ENCODE measurements at places on chromosomes 13 and 19.

GRCh38 chr13:109787135-109787954 lies 962 bp upstream of the IRS2 start:
- peak; percentile 57 for DNase-seq

GRCh38 chr19:37929355-37929923 lies 22.4 kb downstream of the SIPA1L3 start:
- peak; percentile 14 for DNase-seq

DNA sequence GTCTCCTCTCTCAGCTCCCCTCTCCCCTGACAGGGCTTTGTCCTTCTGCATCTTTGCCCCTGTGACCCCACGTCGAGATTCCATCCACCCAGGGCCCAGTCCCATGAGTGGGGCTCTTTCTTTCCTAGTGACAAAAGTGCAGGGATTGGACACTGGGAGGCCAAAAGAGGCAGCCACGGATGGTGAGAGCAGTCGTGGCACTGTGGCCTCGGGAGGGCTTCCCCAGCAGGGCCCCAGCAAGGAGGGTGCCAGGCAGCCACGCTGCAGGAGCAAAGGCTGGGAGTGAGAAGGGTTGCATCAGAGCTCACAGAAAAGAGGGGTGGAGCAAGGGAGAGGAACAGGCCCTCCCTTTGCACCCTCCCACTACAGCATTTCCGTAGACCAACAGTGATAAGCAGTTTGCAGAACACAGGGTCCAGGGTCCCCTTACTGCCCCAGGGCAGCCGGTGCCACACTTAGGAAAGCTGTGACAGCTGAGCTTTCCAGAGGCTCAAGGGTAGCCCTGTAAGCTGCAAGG lies 4.9 kb downstream of the ZSCAN1 start:
- DNase-seq, result no peak

GRCh38 chr13:95703576-95703975 lies 26.6 kb downstream of the DNAJC3 start:
- DNase-seq, result no peak

DNA sequence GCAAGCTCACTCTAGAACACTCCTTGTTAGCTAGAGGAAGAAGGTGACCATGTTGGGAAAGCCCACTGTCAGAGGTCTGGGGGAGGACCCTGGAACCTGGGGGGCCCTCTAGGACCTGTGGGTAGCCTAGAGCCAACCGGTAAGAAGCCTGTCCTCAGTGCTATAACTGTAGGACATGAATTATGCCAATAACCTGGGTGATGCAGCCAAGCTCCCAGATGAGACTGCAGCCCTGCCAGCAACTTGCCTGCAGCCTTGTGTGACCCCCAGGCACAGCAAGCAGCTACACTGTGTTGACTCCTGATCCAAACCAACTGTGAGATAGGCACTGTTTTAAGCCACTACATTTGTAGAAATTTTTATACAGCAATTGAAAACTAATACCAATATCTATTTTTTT lies 122.3 kb downstream of the MIPEP start:
- DNase-seq, result no peak

GRCh38 chr13:27423333-27423732 lies 1.1 kb upstream of the GTF3A start:
- peak; percentile 35 for DNase-seq

GRCh38 chr19:35738887-35739229 lies 3.4 kb downstream of the IGFLR1 start:
- no peak for DNase-seq

DNA sequence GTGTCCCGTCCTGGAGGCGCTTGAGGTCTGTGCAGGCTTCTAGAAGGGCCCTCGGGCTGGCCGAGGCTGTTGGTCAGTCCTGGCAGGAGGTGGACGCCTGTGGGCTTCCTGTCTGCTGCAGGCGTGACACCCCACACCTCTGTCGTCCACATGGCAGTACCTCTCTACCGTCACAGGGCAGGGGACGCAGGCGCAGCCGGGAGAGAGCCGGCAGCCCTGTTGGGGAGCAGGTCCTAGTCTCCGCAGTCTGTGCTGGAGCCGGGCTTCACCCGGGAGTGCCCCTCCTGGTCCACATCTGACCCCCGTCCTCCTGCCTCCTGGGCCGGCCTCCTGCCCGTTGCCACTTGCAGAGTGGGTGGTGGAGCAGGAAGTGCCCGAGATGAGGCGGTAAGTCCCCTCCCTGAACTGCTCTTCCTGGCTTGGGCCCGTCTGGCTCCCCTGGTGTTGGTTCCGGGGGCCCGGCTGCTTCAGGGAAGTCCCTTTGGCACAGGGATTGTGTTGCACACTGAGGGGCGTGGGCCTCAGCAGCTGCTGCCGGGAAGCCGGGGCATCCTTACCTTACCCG lies 106.0 kb downstream of the KDM4B start:
- DNase-seq, result no peak

DNA sequence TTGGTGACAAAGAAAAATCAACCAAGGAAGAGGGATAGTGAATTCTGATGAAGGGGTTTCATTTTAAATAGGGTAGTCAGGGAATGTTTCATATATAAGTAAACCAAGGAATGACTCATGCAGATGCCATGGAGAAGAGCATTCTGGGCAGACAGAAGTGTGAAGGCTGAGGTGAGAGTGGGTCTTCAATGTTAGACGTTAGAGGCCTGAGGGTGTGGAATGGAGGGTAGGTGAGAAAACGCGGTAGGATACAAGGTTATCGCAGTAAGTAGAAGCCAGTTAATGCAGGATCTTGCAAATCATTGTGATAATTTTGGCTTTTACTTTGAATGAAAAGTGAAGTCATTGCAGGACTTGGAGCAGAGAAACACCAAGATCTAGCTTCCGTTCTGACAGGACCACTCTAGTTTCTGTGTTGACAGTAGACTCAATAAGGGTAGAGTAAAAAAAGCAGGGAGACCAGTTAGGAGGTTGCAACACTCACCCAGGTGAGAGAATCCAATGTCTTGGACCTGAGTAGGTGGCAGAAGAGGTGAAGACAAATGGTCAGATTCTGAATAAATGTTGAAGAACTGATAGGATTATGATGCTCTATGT lies 225.2 kb upstream of the TMTC4 start:
- DNase-seq, result no peak

DNA sequence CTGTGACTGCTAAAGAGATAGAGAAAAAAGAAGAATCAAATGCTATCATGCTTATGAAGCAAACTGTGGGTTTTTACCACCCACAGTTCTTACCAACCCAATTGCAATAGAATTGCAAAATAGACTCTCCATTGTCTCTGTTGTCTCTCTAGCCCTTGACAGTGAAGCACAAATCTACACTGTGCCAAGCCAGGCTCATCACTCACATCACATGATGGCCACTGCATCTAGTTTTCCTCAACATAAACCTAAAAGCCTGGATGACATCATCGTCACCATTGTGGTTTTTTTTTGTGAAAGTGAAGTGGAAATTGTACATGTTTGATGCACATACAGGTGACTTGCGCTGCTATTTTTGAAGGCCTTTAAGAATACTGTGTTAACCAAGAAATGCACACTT lies 56.1 kb downstream of the KL start:
- DNase-seq, result no peak

GRCh38 chr13:100540621-100541020 lies 48.0 kb downstream of the GGACT start:
- DNase-seq, result no peak

GRCh38 chr19:49588365-49589122 lies 2.4 kb upstream of the PRR12 start:
- DNase-seq, result no peak

GRCh38 chr13:110921209-110921608 lies 6.3 kb upstream of the ANKRD10 start:
- DNase-seq, result no peak

- DNase-seq, result peak; percentile 71
These were observed 7.5 kb downstream of the KLF16 start for GRCh38 chr19:1855828-1856255.

- no peak for DNase-seq
These were observed 11.0 kb upstream of the KLK14 start for GRCh38 chr19:51093510-51094345.

GRCh38 chr13:25958986-25959385 lies 92.8 kb downstream of the SHISA2 start:
- no peak for DNase-seq

- DNase-seq, result no peak
These were observed 30.7 kb upstream of the SERPINE3 start for GRCh38 chr13:51308781-51309180.

GRCh38 chr13:52112591-52112990 lies 16.3 kb downstream of the NEK5 start:
- DNase-seq, result no peak

DNA sequence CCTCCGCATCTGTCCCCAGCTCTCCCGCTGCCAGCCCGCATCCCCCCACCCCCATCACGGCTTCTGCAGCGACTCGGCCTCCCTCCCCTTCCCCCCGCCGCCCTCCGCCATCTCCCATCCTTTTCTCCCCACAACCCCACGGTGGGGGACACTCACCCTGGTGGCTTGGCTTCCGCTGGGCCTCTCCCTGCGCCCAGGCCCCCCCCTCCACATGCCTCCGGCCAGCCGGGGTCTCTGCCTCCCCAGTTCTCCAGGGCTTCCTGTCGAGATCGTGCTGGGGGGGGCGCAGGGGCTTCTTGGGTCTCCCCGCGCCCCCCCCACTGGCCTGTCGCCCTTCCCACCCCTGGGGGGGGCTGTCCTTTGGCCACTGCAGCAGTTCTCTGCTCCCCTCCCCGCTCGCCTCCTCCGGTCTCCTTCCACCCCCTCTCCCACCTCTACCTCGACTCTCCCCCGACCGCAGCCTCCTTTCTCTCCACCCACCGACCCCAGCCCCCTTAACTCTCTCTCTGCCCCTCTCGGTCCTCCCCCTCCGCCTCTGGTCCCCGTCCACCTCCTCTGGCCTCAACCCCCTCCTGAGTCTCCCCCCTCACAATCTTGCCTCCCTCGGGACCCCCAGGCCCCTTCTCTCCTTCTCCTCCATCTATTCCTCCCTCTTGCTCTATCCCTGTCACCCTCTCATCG lies 17.1 kb downstream of the LRRC4B start:
- no peak for DNase-seq

DNA sequence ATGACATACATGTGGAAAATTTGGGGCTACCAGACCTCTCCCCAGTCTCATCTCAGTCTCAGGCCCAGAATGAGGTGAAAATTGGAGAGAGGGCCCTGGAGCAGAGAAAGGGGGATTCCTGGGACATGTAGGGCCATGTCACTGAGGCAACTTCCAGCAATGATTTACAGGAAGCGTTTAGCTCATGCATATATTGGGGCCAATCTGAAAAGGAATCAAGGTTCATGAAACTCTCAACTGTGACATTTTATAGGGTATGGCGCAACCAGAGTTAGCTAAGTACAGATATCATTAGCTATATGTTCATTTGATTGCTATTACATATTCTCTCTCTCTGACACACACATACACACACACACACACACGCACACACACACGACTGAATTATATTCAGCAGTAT lies 86.3 kb downstream of the RNASEH2B start:
- no peak for DNase-seq

DNA sequence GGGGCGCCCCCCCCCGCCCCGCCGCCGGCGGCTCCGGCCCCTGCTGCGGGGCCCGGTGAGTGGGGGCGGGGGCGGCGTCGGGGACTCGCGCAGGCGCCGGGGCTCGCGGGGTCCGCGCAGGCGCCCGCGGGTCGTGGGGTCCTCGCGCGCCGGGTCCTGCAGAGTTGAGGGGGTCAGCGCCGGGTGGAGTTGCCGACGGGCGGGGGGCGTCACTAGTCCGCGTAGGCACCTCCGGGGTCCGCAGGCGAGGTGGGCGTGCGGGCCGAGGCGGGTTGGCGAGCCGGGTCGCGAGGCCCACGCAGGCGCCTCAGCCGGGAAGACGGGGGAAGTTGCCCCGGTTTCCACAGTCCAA lies 365 bp downstream of the PPP6R1 start:
- DNase-seq, result no peak

- no peak for DNase-seq
These were observed 114.7 kb downstream of the RAP2A start for GRCh38 chr13:97548711-97549110.

GRCh38 chr19:31890230-31890629 lies 455.2 kb upstream of the ZNF507 start:
- DNase-seq, result no peak

DNA sequence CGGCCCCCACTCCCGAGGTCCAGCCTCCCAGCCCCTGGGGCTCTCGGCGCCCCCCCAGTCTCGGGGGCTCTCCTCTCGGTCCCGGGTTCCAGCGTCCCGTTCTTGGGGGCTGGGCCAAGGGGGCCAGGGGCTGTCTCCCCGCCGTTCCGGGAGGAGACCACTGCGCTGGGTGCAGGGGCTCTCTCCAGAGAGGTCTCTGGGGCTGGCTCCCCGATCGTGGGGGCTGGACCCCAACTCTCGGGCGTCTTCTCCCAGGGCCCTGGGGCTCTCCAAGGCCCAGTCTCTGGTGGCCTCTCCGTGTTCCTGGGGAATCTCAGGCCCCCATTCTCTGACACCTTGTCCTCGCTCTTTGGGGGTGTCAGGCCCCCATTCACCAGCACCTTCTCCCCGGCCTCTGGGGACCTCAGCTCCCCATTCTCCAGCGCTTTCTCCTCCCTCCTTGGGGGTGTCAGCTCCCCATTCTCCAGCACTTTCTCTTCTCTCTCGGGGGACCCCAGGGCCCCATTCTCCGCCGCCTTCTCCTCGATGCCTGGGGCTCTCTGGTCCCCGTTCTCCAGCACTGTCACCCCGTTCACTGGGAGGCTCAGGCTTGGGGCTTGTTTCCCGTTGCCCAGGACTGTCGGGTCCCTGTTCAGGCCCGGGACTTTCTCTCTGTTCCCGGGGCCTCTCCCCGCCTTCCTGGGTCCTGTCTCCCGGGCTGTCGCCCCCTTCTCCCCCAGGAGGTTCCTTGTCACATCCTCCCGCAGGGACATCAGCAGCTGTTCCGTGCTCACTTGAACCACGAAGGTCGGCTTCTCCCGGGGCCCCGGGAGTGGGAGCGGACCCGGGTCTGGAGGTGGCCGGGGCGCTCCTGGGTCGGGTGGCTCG lies 13.7 kb downstream of the LMTK3 start:
- DNase-seq, result no peak

- no peak for DNase-seq
These were observed 40.4 kb downstream of the ATP11A start for GRCh38 chr13:112730157-112730671.

- no peak for DNase-seq
These were observed 18.9 kb upstream of the IGFL1 start for GRCh38 chr19:46210669-46211068.

DNA sequence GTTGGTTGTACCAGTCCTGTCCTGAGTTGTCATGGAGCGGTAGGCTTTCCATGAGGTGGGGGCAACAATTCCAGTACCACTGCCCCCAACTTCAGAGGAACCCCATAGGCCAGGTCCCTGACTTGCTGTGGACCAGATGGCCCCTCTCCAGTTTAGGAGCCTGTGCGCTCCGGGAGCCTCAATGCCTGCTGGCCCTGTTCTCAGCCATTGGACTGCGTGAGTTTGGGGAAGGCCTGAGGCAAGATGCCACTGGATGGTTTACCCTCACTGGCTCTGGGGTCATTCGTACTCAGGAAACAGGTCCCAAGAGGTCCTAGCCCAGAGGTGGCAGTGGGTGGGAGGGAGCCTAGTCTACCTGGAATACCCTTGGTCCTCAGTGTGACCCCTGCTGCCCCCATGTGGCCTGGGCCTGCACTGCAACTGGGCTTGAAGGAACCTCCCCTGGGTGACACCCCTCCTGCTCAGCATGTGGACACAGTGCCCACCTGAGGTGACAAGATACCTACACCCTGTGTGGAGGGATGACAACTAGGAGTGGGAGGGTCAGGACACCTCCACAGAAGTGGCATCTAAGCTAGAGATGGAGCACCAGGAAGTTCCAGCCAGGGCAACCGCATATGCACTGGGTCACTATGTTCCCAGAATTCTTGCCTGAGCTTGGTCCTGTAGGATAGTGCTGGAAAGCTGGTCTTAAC lies 6.0 kb upstream of the PRR19 start:
- DNase-seq, result peak; percentile 73

- DNase-seq, result no peak
These were observed 1.5 kb upstream of the TRPC4 start for GRCh38 chr13:37870895-37871550.
